ENCODE measurements at places on chromosomes 4 and X.
A peak's percentile ranks its signal among the peaks of the same experiment; 100 is the strongest.

- peak; percentile 48 for ATAC-seq
These were observed 169.9 kb downstream of the BMPR1B start for GRCh38 chr4:94927696-94928095.

- ATAC-seq: no peak
These were observed 10.9 kb upstream of the WFS1 start for GRCh38 chr4:6258741-6259140.

GRCh38 chrX:152641256-152641875 is 3.7 kb downstream of the GABRQ start:
- ATAC-seq: no peak

- no peak for ATAC-seq
These were observed 206.7 kb upstream of the LEF1 start for GRCh38 chr4:108375434-108375833.

DNA sequence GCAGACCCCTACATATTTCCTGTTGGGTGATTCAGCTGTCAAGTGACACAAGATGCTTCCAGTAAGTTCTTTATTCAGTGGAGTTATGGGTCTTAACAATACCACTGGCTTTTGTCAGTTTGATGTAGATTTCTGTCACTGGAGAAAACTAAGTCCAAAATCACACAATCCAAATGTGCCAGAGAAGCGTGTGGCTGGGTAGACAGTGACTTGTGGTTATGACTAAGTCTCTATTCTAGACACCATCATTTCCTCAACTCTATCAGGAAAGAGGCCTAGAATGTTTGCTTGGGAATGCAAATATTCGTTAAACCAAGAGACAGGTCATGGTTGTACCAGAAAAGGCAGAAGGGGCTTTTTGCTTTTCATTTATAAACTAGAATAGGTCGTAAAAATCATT is 54.4 kb upstream of the HS3ST1 start:
- no peak for ATAC-seq

DNA sequence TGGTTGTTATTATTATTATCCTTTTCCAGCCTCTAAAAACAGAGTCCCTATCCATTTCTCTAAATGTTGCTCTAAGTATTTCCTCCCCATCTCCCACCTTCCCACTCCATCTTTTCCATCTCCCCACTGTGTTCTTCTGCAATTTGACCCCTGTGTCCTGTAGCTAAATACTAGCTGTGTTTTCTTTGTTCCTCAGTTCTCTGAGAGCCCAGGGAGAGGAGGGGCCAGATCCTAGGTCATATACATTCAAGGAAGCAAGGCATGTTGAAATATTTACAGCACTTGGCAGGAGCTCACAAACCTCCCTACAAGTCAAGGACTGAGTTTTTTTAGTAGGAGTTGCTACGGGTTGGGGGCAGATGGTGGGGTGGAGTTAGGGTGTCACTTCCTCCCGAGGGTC is 10.5 kb downstream of the SLC16A2 start:
- ATAC-seq: no peak

DNA sequence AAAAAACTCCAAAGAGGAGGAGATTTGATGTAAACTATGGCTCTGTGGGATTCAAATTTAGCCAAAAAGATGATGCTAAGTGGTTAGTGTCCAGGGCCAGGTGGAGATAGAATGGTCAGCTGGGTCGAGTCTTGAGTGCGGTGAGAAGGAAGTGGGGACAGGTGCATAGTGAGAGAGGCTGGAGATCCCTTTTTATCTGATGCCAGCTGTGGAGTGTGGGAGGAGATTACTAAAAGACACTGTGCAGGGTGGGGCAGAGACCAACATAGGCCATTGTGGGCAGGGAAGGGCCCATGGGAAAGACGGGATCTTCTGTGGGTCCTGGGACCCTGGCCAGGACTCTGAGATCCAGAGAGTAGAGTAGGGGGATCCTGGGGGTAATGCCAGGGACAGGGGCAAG is 34.6 kb upstream of the LEF1 start:
- no peak for ATAC-seq

GRCh38 chr4:120939693-120940092 is 17.2 kb upstream of the PRDM5 start:
- peak; percentile 49 for ATAC-seq

GRCh38 chr4:124631760-124632159 is 80.8 kb downstream of the ANKRD50 start:
- ATAC-seq: peak; percentile 99
